ENCODE measurements at places on chromosomes 7 and 10.
A peak's percentile ranks its signal among the peaks of the same experiment; 100 is the strongest.

- DNase-seq: no peak
Observed at GRCh38 chr7:130363026-130363847, 17.1 kb upstream of the CPA1 start.

GRCh38 chr10:98528166-98528804, 81.5 kb upstream of the HPS1 start:
- DNase-seq: no peak

DNA sequence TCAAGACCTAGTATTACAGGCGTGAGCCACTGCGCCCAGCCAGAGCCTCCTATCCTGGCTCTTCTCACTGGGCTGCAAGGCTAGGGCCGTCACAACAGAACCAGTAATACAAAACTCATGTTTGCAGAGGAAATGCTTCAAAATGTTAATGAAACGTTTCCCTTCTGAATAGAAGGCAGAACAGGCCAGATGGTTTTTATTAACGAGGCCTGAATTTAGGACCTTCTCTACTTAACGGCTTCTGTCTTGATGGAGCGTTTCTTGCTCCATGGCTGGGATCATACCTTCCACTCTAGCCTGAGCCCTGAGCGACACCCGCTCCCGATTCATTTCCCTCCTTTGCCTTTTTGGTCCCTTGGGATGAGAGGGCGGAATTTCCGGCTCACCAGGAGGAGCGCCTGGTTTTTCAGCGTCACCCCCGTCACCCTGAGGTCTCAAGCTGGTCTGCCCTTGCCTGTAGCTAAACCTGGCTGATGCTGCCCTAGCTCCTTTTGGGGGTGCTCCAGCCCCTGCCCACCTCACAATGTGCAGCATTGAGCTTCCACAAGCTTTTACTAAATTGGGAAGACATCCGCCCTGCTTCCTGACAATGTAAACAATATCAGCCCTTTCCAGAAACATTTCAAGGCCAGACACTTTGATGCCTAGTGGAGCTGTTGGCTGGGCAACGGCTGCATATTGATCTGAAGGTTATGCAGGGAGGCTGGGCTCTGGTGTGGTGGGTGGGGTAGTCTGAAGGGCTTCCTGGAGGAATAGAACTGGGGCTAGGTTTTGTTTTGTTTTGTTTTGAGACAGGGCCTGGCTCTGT, 5.2 kb downstream of the CLIP2 start:
- no peak for DNase-seq

DNA sequence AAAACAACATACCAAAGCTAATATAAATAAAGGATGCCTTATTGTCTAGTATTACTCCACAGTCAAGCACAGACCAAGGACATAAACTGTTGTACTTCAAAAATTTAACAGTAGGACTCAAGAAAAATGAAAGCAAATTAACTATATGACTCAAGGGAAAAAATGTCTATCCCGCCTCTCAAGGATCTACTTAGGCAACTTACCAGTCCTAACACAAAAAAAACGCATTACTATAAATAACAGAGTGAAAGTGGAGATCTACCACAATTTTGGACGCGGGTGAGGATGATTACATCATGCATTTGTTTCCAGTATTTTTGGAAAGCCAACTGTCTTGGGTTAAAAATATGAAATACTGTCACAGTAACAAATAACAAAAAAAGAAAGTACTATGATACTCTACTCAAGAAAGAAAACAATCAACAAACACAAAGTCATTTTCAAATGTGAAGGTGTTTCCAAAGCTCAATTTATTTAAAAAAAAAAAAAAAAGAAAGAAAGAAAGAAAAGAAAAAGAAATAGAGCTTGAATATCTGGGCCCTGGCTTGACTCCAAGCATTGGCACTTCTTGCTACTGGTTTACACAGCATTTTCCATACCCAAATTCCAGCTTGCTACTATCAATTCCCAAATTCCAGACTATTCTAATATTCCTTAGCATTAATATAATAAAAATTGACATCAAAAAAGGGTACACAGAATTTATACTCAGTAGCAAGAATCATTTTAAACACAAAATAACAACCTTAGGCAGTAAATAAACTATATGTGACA, 99.4 kb downstream of the RSU1 start:
- no peak for DNase-seq

GRCh38 chr10:51447119-51447518, 252.3 kb downstream of the CSTF2T start:
- DNase-seq: no peak

DNA sequence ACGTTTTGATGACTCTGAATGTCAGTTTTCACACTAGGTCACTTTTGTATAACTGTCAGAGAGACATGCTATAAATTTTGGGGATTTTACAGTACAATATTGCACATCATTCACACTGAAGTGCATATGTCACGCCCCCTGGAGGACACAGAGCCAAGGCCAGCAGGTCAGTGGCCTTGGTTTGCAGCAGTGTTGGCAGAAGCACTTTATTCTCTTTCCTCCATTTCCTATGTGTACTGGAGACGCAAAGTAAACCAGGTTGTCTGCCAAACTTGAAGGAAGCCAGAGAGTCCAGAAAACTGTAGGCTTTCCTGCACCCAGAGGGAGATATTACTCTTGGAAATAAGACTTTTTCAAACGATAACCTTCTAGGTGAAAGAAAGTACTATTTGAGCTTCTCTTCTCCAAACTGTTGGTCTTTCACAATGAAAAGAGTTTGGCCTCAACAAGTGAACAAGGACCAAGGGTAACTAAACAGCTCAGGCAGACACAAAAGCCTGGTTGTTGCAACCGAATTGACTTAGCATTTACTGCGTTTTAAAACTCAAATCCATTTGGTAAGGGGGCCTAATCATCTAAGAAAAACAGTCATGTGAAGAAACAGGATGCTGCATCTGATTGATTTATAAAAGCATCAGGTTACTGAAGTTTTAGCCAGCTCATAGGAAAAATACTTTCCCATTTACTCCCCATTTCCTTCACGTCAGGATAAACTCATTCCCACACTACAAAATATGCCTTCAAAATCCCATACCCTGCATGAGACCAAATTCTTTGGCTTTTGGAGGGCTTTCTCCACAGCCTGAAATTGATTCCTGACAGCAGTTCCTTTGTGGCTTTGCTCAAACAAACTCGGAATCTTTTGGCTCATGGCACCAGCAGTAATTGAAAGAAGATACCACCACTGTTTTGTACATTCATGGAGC, 83.0 kb upstream of the SEC61G start:
- DNase-seq: no peak

DNA sequence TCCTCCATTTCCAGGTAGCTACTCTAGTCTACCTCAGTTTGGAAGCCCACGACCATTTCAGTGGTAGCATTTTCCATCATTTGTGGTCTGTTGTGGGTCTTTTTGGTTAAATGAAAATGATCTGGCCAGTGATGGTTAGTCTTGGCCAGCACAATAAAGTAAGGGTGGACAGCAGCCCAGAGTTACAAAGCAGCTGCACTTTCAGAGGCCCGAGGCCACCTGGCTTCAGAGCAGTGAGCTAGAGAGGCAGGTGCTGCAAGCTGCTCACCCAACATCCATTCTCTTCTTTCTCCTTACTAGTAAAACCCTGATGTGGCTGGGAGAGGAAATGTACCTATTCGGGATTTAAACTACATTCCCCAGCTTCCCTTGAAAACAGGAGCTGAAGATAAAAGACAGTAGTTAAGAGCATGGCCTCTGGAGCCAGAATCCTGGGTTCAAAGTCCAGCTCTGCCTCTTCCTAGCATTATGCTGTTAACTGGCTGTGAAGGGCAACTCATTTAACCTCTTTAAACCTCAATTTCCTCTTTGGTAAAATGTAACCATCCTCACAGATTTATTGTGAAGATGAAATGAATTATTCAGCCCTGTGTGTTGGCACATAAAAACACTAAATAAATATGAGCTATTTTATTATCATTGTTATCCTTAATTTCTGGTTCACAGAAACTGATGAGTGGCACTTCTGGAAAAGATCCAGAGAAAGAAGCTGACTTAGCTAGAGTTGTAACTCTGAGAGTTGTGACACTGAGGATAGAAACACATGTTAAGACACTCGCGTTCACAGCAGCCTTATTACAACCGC, 517.4 kb downstream of the PARD3 start:
- DNase-seq: no peak

GRCh38 chr7:103113164-103113563, 35.7 kb downstream of the NAPEPLD start:
- DNase-seq: no peak

GRCh38 chr10:107971973-107972372, 807.5 kb upstream of the SORCS1 start:
- no peak for DNase-seq

GRCh38 chr10:100508691-100509150, 10.9 kb downstream of the SEC31B start:
- DNase-seq: no peak

GRCh38 chr7:23000597-23001360, 13.2 kb downstream of the HYCC1 start:
- DNase-seq: no peak

DNA sequence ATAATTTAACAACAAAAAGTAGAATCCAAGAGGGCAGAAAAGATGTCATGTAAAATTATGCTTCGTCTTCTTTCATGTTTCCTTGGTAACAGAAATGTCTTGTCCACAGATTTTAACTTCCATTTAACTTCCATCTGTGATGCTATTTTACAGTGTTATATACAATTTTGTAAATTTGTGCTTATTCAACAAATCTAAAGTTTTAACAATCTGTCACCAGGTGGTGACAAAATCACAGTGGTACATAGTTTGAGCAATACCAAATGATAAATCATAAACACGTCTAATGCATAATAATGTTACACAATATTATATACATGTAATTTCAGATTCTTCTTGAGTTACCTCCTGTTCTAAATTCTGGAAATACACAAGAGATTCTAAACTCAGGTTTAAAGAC, 784.4 kb upstream of the CELF2 start:
- DNase-seq: no peak

DNA sequence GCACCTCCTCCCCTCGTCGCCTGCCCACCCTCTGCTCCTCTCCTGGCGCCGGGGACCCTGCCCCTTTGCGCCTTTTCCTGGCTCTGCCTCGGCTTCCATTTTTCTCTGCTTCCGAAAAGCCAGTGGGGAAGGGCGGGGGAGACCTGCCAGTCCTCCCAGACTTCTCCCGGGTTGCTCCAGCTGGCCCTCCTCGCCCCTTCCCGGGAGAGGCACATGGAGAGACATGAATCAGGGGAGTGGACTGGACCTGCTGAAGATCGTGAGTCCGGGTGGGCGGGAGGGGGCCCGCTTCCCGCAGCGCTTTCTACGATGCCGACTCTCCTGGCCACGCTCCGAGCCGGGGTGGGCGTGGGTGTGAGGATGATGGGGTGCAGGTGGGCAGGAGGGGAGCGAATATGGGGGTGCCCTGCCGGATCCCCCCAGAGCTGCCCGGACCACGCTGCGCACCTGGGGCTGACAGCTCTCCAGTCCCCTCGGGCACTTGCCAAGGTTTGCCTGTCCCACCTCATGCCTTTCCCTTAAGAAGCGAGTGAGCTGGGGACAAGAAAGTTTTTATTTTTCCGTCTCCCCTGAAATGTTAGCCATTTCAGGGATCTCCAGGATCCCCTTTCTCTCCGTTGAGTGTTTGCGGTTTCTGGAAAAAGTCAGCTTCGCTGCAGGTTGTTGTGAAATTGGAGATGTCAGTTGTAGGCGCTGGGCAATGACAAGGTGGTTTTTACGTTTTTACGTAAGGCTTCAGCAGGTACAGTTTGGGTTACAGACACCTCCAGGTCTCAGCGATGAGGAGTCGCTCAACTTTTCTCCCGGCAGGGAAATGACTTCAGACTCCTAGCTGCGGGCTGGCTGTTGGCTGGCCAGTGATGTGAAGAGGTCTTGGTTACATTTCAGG, 977 bp downstream of the CACNB2 start:
- DNase-seq: no peak

DNA sequence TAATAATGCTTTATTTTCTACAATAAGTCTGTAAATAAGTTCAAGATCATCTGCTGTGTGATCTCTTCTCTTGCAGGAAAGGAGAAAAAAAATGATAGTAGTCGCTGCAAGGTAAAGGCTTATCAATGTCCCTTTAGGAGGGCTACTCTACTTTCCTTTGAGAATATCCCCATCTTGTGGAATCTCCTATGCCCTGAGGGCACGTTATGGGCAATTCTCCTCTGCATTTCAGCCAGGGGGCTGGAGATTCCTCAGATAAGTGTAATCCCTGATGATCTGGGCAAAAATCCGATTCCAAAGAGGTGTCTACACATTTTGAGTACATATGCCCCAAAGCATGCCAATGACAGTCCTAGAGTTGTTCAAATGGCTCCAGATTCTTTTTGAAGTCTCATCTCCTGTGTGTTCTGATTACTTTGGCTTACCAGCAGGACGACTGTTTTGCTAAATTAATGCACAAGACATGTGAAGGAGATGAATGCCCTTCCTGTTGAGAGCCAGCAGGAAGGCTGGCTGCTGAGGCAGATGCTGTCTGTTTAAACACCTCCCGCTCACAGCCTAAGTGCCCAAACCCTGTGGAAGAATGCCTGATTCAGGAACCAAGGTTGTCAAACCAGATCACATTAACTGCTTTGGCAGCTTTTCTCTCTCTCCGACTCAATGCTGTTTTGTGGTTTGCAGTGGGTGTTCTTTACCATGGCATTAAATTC, 171.2 kb upstream of the COL1A2 start:
- DNase-seq: no peak

GRCh38 chr7:27100694-27101170, 1.8 kb downstream of the HOXA2 start:
- no peak for DNase-seq

- DNase-seq: peak; percentile 60
Observed at GRCh38 chr7:149883452-149883861, 9.7 kb downstream of the ATP6V0E2 start.

- no peak for DNase-seq
Observed at GRCh38 chr7:24213311-24213710, 70.7 kb upstream of the NPY start.

DNA sequence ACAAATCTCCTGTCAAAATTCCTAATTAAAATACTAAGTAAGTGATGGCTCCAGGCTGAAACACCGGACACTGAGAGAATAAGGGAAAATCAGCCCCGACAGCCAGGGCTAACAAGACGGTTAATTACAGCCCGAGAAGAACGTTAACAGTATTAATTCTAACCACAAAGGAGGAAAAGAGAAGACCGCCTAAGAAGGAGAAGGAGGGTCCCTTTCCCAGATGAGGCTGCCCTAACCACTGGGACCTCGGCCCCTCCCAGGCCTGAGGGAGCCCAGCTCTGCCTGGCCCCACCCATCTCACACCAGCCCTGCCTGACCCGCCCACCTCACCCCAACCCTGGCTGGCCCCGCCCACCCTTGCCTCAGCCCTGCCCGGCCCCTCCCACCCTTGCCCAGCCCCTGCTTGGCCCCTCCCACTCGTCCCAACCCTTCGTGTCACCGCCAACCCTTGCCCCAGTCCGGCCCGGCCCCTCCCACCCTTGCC, 51.3 kb downstream of the PWWP2B start:
- no peak for DNase-seq

GRCh38 chr7:119842337-119842736, 430.6 kb upstream of the KCND2 start:
- no peak for DNase-seq

GRCh38 chr10:133133471-133134231, 26.4 kb upstream of the KNDC1 start:
- no peak for DNase-seq
